ENCODE measurements at places on chromosomes 6 and 20.

DNA sequence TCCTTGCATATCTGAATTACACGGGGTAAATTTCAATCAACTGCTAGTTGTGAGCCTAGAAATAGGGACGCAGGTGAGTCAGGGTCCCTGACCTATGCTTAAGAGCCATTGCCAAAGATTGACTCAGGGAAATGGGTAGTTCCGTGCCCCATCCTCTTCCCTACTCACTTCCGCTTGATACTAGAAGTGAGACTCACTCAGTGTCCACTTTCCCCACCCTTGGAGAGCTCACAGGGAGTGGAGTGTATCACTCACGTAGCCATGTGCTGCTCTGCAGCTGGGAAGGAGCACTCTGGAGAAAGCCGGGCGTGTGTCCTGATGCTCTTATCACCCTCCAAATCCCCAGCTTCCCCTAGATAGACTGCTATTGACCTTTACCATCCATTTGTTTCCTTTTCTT, 543 bp upstream of the MUC22 start:
- DNase-seq: no peak

DNA sequence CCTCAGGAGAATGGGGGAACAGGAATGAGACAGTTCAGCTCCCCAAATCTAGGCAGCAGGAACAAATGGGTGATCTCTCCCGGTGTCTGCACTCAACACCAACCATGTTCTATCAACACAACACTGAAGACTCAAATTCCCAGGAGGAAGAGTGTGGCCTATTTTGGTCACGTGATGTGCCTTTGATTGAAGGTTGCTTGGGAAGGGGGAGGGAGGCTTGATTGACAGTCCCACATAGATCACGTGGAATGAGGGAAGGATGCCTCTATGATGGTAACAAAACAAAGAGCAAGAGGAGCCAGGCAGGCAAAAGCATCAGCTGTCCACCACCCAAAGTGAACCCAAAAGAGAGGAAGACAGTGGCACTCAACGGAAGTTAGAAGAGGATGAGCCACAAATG, 364.8 kb downstream of the KIF16B start:
- no peak for DNase-seq

DNA sequence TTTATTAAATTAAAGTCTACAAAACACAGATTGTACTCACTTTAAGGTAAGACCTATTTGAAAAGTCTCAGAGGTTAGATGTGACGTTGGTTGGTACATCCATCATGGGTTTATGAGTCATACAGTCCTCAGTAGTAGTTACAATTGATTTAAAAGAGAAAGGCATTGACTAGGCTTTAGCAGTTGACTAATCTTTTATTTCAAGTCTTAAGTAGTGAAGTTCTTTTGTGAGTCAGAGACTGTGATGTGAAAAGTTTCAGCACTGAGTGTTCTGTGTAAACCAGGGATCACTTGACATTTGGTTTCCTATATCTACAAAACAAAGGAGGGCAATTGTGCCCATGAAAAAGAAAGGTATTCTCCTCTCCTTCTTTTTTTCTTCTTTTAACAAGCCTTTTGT, 221.3 kb downstream of the GRIK2 start:
- no peak for DNase-seq

DNA sequence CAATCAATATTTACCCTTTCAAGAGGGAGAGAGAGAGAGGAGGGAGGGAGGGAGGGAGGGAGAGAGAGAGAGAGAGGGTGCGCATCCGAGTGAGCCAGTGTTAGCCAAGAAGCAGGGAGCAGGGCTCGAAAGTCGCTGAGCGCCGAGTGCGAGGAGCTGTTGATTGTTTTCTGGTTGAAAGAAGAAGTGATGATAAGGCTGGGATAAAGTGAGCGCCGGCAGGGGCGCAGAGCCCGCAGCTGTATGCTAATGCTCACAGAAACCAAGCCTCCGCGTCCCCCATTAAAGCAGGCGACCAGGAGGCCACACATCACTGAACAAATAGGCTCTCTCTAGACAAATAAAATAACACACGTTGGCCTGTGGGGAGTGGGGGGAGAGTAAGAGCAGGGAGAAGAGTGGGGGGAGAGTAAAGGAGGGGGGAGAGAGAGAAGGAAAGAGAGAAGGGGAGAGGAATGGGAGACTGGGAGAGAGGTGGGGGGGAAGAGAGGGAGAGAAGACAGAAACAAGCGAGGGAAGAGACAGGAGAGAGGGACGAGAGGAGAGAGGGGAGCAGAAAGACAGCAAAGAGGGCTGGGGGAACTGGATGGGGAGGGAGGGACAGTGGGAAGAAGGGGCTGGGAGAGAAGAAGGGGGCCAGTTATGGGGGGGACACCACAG, 5.0 kb upstream of the INSM1 start:
- DNase-seq: peak; percentile 19

GRCh38 chr6:150732765-150733539, 132.6 kb upstream of the MTHFD1L start:
- no peak for DNase-seq

All from stimulated activated CD4-positive, alpha-beta T cell treated with anti-CD3 and anti-CD28 coated beads, Interleukin-15, amount 100 ng/mL, for 24 hours (primary cell).